NCI-H2029 treated with DMSO at 0.1 percent for 48 hours (cell line): ENCODE measurements at places on chromosomes 3 and 15.

GRCh38 chr3:11717768-11718636 is 74.3 kb upstream of the VGLL4 start:
- DNase-seq: no peak

DNA sequence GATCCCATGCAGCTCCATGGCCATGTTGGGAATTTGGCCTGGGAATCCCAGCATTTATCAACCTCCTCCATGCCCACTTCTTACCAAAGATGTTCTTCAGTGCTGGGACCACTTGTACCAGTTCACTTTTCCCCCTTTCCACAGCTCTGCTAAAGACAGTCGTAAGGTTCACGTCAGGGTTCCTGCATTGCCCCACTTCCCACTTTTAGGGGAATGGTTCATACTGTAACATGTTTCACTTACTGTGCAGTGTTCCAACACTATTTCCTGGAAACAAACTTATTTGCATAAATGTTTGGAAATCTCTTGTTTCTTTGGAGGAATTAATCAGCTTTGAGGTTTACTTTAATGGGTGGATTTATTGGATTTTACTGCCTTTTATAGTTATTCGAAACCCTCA is 17.0 kb downstream of the APH1B start:
- no peak for DNase-seq

DNA sequence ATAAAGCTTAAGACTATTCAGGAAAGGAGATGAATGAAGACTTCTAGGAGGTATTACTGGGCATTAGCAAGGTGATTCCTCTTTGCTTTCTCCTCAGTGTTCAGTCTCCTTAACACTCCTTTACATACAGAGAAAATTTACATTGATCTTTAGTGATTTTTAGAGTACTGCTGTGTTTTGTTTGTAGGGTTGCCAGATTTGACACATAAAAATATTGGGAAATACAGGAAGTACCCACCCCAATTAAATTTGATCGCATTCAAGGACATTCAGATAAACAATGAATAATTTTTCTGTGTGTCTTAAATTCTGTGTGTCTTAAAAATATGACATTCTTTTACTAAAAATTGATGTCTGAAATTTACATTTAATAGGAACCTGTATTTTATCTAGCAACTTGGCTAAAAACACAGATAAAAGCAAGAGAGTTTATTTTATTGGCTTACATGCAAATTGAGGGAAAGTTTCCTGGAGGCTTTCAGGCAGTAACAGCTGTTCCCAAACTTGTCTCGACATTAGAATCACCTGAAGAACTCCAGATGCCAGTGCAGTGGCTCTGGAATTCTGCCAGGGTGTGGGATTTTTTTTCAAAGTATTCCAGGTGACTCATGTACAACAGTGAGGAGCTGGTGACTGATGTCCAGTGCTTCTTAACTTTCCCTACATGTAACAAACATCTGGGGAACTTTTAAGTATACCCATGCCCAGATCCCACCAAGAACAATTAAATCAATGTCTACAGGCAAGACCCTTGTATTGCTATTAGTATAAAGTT is 23.4 kb upstream of the PLOD2 start:
- no peak for DNase-seq

- DNase-seq: no peak
Measured at GRCh38 chr15:44325568-44325967, 37.0 kb downstream of the GOLM2 start.

DNA sequence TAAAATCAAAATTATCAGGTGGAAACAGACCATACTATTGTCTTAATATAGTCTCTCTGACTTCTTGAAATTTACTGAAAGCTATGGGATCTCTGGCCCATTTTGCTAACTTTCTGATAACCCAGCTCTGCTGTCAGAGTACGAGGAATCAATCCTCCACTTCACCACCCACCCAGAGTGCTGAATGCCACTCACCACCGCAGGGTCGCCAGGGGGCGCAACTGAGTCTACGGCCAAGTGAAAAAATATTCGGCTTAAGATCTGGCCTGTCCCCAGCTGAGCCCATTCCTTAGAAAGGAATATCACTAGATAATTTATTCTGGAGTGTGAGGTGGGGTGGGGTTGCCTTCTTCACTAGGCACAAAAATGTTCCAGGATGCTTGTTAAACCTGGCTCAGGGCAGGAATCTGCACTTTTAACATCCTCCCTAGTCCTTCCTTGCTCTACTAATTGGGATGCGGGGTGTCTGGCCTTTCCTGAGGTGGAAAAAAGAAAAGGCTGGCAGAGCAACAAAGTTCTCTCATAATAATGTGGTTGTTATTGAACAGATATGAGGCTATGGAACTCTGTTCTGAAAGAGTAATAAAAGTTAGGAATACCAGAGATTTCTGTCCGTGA is 520.6 kb downstream of the MFSD1 start:
- DNase-seq: peak; percentile 0

- DNase-seq: no peak
Measured at GRCh38 chr3:116340680-116341216, 104.5 kb downstream of the LSAMP start.

GRCh38 chr15:71051539-71051938 is 63.7 kb upstream of the THSD4 start:
- no peak for DNase-seq
